Pulmonary artery endothelial cell (primary cell): ENCODE measurements at places on chromosomes 5 and 9. TPM values are rescaled to one million over a fixed set of nuclear protein-coding genes. Genes with fewer than 3 reads are reported as not detected.
A peak's percentile ranks its signal among the peaks of the same experiment; 100 is the strongest.

DNA sequence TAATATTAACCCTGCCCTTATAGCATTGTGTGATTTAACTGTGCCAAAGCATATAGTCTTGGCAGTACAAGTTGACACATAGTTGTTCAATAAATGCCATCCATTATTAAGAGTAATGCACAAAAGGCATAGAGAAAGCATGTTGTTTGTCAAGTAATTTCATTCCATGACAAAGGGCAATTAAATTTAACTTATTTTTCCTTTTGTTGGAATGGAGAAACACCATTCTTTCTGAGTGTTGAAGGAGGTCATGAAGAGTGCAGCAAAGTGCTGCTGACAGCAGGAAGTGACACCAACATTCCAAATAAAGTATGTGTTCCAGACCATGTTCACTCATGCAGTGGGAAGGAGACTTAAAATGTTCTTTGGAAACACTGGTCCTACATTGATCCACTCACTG is 29.1 kb downstream of the ANKDD1B start:
- DNase-seq = peak; percentile 78

DNA sequence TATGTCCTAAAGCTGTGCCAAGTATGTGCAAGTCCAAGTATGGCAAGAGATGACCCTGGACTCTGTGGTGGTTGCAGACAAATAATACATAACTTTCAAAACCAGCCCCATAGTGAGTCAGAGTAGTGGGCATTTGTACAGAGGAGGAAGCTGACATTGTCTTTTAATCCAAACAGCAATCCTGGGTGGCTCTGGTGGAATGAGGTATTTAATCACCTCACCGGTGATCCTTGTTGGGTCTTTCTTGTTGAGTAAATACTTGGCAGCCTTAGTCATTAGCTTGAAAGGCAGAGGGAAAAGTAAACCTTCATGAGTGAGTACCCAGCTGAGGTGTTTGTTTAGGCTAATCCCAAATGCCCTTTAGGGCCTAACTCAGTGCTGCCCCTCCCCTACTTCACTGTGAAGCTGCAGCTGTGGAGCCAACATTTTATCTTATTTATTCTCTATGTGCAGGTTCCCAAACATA is 148.7 kb upstream of the SLC12A2 start:
- DNase-seq = no peak

- no peak for DNase-seq
Observed at GRCh38 chr5:39618391-39618790, 193.6 kb upstream of the DAB2 start.

GRCh38 chr5:17272111-17272510 is 54.7 kb downstream of the BASP1 start:
- DNase-seq = no peak

GRCh38 chr5:61496860-61497259 is 164.8 kb downstream of the ZSWIM6 start:
- no peak for DNase-seq

DNA sequence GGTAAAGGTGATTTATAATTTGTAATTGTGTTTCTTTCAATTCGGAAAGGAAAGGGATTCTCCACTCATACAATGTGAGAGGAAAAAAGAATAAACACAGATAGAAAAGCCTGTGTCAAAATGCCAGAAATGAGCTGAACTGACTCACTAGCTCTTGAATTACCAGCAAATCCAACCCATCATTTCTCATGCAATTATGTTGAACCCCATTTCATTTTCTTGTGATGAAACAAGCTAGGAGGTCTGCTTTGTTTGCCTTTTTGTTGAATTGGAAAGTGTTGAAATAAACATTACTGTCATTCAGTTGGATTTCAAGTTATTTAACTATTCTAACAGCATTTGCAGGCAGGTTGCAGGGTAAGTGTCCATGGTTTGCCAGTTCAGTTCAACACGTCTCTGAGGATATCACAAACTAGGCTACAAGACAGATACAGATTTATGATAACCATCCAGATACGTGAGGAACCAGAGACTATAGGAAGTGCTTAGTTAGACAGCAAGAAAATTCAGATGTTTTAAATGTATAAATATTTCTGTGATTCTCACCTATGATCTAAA is 547.2 kb downstream of the MAT2B start:
- DNase-seq = no peak

- DNase-seq = no peak
Observed at GRCh38 chr5:5146530-5147160, 6.5 kb downstream of the ADAMTS16 start.

- no peak for DNase-seq
Observed at GRCh38 chr9:36064448-36065037, 27.8 kb downstream of the RECK start.

GRCh38 chr5:158139161-158139560 is 280.2 kb upstream of the CLINT1 start:
- no peak for DNase-seq

DNA sequence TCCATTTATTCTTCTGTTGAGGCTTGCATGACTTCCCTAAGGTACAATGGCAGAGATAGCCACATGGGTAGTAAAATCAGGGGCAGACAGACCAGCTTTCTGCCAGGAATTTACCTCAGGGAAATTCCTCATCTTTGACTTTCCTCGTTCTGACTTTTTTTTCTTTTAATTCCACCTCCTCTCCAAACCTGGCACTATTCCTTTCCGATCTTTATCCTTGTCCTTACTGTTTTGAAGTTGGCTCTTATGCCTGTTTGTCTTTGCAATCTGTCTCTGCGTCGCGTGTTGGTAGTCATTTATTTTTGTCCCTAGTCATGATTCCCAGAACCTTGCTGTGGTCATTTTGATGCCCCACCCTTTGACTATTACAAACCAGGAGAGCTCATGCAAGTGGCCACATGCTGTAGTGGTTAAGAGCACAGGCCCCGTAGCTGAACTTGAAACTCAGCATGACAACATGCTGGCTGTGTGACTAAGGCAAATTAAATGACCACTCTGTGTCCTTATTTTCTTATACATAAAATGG is 19.0 kb downstream of the TMC1 start:
- DNase-seq = no peak

DNA sequence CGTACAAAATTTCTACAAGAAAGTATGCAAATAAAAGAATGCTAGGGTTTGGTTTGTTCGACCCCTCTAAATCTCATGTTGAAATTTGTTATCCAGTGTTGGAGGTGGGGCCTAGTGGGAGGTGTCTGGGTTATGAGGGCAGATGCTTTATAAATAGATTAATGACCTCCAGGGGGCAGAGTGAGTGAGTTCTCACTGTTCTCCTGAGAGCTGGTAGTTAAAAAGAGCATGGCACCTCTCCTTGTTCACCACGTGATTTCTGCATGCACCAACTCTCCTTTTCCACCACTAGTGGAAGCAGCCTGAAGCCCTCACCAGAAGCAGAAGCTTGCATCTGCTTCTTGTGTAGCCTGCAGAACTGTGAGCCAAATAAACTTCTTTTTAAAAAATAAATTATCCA is 50.4 kb upstream of the FAM170A start:
- no peak for DNase-seq

DNA sequence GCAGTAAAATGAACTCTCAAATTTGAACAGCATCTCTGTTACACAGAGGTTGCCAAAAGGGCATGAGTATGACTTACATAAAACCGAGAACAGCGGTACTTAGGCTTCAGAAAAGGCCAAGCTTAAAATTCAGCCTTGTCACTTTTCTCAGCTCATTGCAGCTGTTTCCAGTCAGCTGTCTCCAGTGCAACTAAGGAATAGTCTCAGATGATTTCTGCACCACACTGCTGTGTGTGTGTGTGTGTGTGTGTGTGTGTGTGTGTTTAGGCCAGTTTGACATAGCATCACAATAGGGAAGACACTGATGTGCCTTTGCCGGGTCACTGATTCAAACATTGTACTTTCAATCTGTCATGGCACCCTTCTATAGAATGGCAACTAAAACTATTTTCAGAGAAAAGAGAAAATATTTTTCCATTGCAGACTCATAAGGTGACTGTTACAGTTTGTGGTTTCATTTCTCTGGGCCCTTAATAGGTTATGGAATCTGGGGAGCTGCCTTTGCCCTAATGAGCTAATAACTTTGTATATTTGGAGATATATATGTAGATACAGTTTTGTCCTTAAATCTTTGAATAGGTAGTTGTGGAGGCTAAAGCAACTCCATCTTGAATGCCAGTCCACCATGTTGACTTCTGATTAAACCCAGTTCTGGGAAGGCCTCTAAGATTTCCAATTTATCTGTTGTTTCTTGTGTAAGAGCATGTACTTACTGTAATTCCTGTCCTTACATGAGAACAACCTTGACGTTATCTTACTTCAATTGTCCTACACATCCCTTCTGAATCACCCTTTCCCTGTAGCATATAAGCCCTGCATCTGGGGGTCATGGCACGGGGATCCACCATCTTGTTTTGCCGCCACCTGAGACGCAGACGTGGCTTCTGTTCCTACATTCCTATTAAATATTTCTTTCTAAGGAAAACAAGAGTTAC is 4.5 kb downstream of the LSM11 start:
- DNase-seq = no peak

- DNase-seq = no peak
Observed at GRCh38 chr5:140548791-140549190, 1.3 kb downstream of the EIF4EBP3 start.

- no peak for DNase-seq
Observed at GRCh38 chr9:92353051-92353450, 27.3 kb downstream of the CENPP start.

DNA sequence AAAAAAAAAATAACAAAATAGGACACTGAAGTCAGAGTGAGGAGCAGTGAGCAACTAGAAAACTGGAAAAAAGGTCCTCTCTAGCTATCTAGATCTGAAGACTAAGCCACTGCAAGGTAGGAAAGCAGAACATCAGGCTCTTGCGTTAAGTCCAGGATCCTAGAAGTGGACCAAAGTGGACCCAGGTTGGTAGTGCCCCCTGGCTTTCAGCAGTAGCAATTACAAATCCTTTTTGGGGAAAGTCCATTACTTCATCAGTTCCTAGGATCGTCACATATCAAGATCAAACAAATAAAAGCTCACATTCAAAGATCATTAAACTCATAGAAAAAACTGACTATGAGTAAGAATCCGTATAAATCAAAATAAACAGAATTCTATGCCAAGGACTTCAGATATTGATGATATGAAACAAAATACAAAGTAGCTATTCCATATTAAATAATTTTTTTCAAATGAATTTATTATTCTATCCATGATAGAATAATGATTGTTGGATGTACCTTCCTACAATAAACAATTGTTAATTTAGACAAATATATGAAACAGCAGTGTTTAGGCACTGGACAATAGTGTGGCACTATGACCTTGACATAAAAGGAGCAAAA is 6.5 kb upstream of the RICTOR start:
- DNase-seq = no peak

DNA sequence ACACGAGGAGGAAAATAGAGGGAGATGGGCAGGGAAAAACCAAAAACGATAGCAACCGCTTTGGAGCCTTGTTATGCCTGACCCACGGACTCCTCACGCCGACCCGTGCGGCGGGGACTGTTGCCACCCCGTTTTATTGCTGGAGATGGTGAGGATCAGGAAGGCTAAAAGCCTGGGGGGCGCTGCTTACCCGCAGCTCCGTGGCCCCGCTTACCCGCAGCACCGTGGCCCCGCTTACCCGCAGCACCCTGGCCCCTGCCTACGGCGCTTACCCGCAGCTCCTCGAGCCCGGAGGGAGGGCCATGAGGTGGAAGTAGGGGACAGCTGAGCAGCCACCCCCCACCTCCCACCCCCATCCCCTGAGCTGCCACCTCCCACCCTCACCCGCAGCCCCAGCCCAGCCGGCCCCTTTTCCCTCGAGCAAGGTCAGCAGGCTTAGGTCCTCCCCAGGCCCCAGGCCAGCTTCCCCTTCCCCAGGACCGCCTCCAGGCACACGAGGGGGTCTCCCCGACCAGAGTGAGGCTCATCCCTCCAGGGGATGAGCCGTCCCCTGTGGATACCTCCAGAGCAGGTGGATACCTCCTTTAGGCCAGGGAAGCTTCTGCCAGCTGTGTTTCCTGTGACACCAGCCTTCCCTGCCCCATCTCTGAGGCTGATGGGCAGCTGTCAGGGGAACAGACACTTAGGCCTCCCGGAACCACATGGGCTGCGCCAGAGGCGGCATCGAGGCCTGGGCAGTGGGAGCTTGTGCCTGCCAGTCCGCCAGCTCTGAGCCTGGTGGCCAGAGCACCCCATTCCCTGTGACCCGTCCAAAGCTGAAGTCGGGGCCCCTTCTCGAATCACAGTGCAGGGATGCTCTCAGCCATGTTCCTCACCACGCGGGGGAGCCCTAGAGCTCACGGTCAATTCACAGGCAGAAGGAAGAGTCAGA is 92.3 kb downstream of the LMX1B start:
- DNase-seq = no peak

DNA sequence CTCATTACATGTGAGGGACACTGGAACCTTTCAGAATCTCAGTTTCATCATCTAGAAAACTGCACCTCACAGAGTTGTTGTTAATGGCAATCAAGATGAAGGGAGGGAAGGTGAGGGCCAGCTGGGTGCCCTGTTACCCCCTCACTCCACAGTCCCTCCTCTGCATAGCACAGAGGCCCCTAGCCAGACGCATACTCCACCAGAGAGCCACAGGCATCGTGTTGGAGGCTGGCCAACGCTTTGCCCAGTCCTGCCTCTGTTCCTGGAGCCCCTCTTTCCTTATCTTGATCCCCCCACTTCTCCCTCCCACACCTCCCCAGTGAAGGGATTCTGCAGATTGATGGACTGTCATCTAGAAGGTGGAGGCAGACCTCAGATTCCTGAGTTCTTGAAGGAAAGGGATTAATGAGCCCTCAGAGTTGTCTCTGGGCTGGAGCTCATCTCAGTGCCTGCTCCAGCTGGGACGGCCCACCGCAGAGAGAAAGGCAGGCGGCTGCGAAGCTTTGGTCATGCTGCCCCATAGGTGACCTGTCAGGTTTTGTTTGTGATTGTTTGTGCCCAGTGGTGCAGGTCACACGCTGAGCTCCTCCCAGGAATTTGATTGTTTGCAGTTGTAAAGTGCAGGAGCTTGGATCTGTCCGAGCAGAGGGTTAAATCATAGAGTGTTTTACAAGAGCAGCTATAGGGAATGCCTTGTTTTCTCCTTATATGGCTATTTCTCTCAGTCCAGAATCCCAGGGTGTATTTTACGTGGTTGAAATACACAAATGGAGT is 487.3 kb downstream of the CCDC171 start:
- DNase-seq = no peak

GRCh38 chr5:96326902-96327301 is 106.1 kb downstream of the PCSK1 start:
- no peak for DNase-seq

- DNase-seq = no peak
Observed at GRCh38 chr9:120757026-120757913, 35.9 kb downstream of the FBXW2 start.

DNA sequence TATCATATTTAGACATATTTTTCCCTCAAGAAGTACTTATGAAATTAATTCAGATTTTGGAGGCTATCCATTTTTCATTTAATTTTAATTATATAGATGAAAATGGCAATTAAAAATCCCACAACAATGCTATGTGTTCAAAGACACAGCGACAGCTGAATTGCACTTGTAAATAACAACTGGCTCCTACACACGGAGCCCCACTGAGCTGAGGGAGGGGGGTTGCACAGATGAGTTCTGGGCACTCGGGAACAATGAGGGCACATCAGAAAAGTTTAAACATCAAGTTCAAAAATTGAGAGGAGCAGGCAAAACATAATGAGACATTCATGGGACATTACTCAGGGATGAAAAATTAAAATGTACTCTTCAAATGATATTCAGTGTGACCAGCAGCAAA is 104.9 kb downstream of the MARCHF3 start:
- no peak for DNase-seq

SIT1 gene
- total RNA-seq = not detected in 2 replicates

INIP gene
- total RNA-seq = 16.6 and 24.9 TPM in 2 replicates

TNC gene
- 0.07 TPM in 2 replicates for total RNA-seq

TMEFF1 gene
- total RNA-seq = 8.1 and 9.0 TPM in 2 replicates

PCDH12 gene
- total RNA-seq = 12.1 and 23.0 TPM in 2 replicates

CCNO gene
- total RNA-seq = 0.32 and 0.73 TPM in 2 replicates

TMEM174 gene
- total RNA-seq = 0.07 TPM in 1 of 2 replicates, not detected in the other

AQP7 gene
- total RNA-seq = not detected in 2 replicates

CER1 gene
- not detected in 2 replicates for total RNA-seq
